Heart left ventricle (tissue), 16 donors: ENCODE measurements at places on chromosomes 2 and 18. TPM values are rescaled to one million over a fixed set of nuclear protein-coding genes. Genes with fewer than 3 reads are reported as not detected.

- no peak overlapping the region for H3K4me3 ChIP-seq
- no peak overlapping the region for H3K27ac ChIP-seq
- H3K27me3 ChIP-seq: no peaks in the 10 kb centered on the region
- H3K36me3 ChIP-seq: peaks cover 22% of the 10 kb centered on the region
- peaks cover 13% of the 10 kb centered on the region for H3K4me1 ChIP-seq
These were observed 90.6 kb downstream of the VRK2 start for GRCh38 chr2:58137221-58137620.

DNA sequence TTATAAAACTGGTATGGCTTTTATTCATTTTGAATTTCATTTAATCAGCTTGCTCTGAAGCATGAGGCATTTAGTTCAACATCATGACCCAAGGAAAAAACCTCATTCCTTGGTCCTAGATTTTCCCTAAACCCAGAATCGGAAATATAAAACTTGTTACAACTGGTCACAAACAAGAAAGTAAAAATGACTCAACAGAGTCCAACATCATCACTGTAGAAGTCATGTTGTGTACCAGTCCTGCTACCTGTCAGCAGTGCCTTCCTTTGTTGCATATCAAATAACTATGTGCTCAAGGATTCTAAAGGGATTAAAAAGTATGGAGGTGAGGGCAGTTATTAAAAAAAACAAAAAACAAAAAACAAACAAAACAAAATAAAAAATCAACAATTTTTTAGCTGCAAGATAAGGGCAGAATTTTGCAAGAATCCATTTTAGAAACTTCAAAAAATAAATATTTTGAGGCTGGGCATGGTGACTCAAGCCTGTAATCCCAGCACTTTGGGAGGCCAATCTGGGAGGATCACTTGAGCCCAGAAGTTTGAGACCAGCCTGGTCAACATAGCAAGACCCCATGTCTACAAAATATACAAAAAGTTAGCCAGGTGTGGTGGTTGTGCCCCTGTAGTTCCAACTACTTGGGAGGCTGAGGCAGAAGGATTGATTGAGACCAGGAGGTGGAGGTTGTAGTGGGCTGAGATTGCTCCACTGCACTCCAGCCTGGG, 18.4 kb downstream of the NCKAP1 start:
- no peak overlapping the region for H3K27ac ChIP-seq
- H3K4me3 ChIP-seq: no peak overlapping the region
- H3K4me1 ChIP-seq: peaks cover 77% of the 10 kb centered on the region
- H3K27me3 ChIP-seq: no peaks in the 10 kb centered on the region
- DNase-seq: no peak

DNA sequence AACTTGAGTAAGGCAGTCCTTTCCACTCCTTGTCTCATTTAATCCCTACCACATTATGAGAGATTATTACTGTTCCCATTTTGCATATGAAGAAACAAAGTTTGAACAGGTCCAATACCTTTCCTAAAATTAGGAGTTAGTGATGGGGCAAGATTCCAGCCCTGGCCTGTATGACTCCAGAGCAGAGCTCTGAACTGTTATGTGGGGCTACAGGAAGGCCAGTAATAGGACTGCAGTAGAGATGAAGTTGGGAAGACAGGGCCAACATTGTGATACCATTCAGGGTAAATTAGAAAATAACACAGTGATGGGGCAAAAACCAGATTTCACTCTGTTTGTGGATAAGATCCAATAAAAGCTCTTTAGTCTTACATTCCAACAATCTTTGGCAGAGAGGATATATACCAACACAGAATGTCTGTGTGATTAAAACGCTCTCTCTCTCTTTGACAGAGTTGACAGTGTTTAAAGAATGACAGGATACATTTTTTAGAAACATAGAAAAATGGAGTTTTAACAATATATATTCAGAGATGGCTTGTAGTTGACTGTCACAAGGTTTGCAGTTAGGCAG, 22.7 kb downstream of the KATNAL2 start:
- no peak overlapping the region for H3K4me3 ChIP-seq
- no peaks in the 10 kb centered on the region for H3K4me1 ChIP-seq
- no peak for DNase-seq
- H3K36me3 ChIP-seq: no peaks in the 10 kb centered on the region

The TBR1 gene
- polyA plus RNA-seq: not detected
